Activated CD8-positive, alpha-beta memory T cell treated with anti-CD3 and anti-CD28 coated beads for 24 hours (primary cell): ENCODE measurements at places on chromosomes 3 and 15.
A peak's percentile ranks its signal among the peaks of the same experiment; 100 is the strongest.

- DNase-seq: no peak
These were observed 101.2 kb upstream of the TP63 start for GRCh38 chr3:189529889-189530471.

DNA sequence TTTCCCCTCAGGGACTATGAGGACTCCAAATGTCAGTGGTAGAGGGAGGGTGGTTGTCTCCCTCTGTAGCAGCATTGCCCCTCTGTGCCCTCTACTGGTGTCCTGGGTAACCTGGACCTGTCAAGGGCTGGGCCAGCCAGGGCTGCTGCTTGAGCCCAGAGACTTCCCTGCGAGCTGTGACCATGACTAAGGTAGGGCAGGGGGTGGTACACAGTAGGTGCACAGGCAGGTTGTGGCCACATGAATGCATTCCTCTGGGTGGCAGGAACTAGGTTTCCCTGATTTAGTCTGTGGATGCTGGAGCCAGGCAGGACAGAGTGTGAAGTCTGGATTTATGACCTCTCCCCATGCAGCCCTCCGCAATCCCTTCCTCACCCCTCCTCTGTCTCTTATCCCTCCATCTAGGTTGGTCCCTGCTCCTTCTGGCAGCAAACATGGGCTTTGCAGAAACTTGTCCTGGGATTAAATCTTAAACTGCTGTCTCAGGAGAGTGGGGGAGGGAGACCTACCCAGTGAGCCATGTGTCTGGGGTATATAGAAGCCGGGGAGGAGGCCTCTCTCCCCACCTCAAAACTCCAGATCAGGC, 8.7 kb upstream of the SEMA3F start:
- DNase-seq: no peak

GRCh38 chr3:31165399-31165860, 271.0 kb upstream of the GADL1 start:
- DNase-seq: no peak

DNA sequence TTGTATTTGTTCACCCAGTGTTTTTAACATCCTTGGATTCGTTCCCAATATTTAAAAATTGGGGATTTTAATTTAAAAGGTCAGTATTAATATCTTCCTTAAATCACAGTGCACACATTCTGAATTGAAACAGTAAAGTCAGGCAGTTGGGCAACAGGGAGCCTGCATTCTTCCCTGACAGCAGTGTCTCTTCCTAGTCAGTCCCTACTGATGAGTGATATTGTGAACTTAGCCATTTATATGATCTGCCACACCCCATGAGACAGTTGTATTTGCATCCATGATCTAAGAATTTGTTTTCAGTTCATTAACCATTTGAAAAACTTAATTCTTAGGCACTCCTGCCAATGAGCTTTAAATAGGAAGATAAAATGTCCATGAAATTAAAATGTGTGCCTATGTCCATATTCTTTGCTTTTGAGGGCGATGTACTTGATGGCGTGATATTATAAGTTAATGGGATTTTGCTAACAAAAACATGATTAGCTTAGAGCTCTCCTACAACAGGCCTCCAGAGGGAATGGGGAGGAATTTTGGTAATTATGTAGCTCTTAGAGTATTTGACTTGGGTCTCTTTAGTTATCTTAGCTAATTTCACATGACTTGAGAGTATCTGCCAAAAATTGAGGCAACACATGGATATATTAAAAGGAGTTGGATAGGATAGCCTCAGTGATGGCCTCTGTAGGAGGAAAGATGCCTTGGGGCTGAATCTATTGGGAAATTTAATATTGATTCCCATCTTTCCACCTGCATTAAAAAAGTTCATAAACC, 219.3 kb downstream of the PTPRG start:
- DNase-seq: no peak

DNA sequence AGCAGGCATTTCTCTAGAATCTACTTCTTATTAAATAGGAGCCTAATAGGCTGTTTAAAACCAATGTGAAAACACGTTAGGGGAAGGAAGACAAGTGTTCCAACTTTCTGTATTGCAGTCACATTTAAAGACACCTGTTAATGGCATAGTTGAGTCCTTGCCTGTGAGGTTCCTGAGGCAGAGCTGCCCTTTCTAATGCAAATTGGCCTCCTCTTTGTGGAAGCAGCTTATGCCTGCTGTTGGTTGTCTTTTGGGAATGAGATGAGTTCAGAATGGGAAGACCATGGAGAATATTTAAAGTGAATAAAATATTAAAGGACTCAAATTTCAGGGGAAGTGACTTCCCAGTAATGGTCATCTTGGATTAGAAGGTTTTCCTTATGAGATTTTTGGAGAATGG, 51.2 kb downstream of the NEK11 start:
- no peak for DNase-seq

DNA sequence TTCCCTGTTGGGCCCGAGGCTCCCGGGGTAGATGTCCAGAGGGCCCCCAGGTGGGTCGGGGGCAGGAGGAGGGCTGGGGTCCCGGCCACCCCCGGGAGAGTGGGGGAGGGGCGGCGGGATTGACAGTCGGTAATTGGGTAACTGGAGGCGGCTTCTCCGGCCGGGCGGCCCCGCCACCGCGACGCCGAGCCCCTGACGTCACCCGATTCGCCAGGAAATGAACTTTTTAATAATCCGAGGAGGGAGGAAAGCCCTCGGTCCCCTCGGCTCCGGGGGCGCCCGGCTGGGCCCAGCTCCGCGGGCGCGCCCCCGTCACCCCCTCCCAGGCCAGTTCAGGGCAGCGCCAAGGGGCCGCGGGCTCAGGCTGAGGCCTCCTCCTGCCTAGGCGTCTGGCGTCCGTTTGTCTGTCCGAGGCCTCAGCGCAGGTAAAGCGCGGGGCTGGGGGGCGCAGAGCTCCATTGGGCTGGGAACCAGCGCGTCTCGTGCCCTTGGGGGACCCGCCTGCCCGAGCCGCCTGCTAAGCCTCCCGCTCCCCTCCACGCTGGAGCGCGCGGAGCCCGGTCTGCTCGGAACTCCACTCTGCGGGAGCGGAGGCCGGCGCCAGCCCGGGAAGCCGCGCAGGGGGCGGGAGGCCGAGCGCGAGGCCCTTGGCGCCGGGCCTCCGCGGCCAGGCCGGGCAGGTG, 3.9 kb downstream of the GATA2 start:
- peak; percentile 72 for DNase-seq

DNA sequence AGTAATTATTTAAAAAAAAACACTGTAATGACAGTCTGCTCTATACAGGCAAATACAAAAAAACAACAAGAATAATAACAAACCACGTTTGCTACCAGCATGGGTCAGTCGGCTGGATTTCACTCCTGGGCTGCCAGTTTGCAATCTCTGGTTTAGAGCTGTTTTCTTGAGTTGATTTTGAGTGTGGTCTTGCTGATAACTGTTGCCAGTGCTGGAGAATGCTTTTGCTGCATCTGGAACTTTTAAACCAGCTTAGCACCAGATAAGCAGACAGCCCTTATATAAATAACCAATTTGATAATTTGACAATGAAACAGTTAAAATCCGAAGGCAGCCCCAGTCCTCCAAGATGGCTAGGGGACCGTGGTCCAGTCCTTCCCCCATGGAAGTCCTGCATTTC, 14.0 kb upstream of the CTDSPL start:
- DNase-seq: no peak

- peak; percentile 32 for DNase-seq
These were observed 3.7 kb downstream of the TRANK1 start for GRCh38 chr3:36941162-36941561.

- DNase-seq: peak; percentile 96
These were observed at the start of the genes MRPL46 and MRPS11 for GRCh38 chr15:88467073-88467934. TSS of gene MRPL46 (minus strand) at chr15:88467388. CDS start at chr15:88467377, 11 bp downstream. TSS of gene MRPS11 (plus strand) at chr15:88467708. CDS start at chr15:88467718, 10 bp downstream.

GRCh38 chr3:153783106-153783505, 338.1 kb upstream of the ARHGEF26 start:
- DNase-seq: no peak

- DNase-seq: no peak
These were observed 11.1 kb downstream of the RYK start for GRCh38 chr3:134239538-134239937.

GRCh38 chr15:86857701-86858100, 778.0 kb downstream of the AGBL1 start:
- no peak for DNase-seq

DNA sequence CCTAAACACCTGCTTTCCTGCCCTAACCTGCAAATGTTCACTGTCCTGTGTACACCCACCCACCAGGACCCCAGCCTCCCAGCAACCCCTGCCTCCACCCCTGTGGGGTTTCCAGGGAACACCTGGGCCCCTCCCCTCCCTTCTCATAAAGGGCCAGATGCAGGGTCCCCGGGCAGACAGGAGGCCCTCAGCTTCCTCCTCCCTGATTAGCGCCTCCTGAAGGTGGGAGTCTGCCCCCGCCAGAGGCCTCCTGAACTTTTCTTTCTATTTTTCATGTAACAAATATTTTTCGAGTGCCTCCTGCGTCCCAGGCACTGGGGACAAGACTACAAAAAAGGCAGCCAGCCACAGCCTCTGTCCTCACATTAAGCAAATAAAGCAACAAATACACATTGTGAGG, 135.4 kb upstream of the LINGO1 start:
- no peak for DNase-seq

DNA sequence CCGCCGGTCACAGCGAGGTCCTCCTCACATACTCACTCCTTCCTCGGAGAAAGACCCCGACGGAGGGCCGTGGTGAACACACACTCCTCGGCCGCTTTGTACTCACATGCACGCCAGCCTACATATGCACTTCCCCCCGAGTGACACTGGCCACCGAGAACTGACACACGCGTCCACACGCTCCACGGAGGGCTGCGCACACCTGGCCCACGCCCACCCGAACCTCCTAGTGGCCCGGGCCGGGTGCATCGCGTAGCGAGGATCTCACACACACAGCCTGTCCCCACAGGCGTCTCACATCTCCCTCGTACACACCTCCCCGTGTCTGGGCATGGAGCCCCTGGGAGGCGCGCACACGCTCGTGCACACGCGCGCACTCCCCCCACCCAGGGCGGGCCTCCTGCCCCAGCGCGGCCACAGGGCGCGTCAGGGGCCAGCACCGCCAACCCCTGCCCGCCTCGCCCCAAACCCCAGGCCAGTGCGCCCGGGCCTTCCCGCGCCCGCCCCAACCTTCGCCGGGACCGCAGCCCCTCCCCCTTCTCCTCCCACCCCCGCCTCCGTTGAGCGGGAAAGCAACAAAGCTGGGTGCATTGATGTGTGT, 411 bp upstream of the C3orf70 start:
- DNase-seq: no peak

GRCh38 chr3:162973428-162973917, 1476.9 kb downstream of the OTOL1 start:
- no peak for DNase-seq

DNA sequence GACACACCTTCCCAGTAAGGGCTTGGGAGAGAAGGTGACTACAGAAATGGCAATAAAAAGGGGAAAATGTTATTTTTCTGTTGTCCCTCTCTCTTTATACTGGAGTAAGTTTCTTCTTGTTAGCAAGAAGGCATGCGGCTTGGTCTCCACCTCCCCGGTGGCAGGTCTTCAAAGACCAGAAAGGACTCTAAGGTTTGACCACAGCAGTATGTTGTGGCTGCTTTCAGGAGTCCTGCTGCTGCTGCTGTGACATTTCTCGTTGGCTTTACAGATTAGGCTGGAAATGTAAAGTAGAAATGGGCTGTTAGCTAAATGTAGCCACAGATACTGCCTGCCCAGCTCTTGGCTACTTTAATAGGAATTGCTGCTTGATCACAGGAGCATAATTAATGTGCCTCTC, 175.8 kb upstream of the ZBTB20 start:
- DNase-seq: no peak

GRCh38 chr15:40266828-40267304, 16.0 kb downstream of the ANKRD63 start:
- DNase-seq: no peak

- DNase-seq: peak; percentile 65
These were observed 23.6 kb downstream of the RHCG start for GRCh38 chr15:89472785-89473256.

DNA sequence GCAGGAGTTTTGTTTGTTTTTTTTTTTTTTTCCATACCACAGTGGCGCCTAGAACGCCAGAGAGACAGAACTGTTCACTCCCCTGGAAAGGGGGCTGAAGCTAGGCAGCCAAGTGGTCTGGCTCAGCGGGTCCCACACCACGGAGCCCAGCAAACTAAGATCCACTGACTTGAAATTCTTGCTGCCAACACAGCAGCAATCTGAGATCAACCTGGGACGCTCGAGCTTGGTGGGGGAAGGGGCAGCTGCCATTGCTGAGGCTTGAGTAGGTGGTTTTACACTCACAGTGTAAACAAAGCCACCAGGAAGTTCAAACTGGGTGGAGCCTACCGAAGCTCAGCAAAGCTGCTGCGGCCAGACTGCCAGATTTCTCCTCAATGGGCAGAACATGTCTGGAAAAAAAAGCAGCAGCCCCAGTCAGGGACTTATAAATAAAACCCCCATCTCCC, 29.8 kb downstream of the SPICE1 start:
- no peak for DNase-seq

DNA sequence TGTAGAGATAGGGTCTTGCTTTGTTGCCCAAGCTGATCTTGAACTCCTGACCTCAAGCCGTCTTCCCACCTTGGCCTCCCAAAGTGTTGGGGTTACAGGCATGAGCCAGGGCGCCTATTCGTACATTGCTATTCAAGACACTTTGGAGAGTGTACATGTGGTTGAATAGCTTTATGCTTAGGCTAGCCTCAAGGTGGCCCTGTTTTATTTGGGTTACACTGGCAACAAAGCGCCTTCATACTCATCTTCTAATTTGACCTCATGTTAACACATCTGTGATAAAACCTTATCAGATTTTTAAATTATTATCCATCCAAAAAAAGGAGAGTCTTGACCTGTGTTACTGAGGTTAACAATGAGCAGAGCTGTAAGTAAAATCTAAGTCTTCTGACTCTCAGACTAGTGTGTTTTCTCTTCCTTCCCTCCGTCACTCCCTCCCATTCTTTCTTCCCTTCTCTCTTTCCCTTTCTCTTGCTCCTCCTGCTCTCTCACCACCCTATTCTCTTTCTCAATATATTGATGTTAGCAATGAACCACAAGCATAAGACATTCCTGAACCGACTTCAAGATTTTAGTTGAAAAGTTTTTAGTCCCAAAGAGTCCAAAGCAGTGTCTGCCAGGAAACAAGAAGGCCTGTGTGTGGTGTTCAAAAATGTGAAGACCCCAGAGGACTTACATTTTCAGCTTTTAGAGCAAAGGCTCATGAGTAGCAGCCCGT, 603.7 kb upstream of the CFAP20DC start:
- DNase-seq: no peak

GRCh38 chr15:58374147-58374546, 57.6 kb upstream of the LIPC start:
- DNase-seq: no peak
